Suprapubic skin (tissue), 4 donors: ENCODE measurements at places on chromosomes 11 and 22.

- DNase-seq, result no peak
Observed at GRCh38 chr11:34175284-34176019, 70.0 kb downstream of the NAT10 start.

DNA sequence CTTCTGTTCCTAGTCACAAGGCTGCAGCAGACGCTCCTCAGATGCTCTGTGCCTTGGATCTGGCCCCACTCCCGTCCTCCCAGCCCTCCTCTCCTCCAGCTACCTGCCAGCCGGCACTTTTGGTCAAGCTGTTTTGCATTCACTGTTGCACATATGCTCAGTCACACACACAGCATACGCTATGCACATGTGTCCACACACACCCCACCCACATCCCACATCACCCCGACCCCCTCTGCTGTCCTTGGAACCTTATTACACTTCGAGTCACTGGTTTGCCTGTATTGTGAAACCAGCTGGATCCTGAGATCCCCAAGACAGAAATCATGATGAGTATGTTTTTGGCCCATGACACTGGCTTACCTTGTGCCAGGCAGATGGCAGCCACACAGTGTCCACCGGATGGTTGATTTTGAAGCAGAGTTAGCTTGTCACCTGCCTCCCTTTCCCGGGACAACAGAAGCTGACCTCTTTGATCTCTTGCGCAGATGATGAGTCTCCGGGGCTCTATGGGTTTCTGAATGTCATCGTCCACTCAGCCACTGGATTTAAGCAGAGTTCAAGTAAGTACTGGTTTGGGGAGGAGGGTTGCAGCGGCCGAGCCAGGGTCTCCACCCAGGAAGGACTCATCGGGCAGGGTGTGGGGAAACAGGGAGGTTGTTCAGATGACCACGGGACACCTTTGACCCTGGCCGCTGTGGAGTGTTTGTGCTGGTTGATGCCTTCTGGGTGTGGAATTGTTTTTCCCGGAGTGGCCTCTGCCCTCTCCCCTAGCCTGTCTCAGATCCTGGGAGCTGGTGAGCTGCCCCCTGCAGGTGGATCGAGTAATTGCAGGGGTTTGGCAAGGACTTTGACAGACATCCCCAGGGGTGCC, 109.8 kb downstream of the BCR start:
- DNase-seq, result no peak

DNA sequence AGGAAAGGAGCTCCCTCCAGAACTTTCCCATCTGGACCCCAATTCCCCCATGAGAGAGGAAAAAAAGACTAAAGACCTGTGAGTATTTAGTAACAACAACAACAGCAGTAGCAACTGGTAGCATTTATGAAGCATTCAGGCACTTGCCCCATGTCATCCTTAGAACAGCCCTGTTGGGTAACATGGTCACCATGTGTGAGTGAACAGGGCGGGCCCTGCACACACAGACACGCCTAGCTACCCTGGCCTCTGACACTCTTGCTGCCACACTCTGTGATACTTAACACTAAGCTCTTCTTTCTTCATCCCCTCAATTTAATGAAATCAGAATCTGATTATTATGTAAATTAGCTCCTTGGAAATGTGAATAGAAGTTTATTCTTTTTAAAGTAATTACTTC, 26.1 kb upstream of the SLC25A18 start:
- DNase-seq, result no peak

- DNase-seq, result no peak
Observed at GRCh38 chr11:22130462-22131053, 62.3 kb upstream of the ANO5 start.

GRCh38 chr11:120837696-120838095, 186.2 kb upstream of the TBCEL start:
- no peak for DNase-seq

- DNase-seq, result no peak
Observed at GRCh38 chr11:128301756-128302155, 285.6 kb downstream of the ETS1 start.

DNA sequence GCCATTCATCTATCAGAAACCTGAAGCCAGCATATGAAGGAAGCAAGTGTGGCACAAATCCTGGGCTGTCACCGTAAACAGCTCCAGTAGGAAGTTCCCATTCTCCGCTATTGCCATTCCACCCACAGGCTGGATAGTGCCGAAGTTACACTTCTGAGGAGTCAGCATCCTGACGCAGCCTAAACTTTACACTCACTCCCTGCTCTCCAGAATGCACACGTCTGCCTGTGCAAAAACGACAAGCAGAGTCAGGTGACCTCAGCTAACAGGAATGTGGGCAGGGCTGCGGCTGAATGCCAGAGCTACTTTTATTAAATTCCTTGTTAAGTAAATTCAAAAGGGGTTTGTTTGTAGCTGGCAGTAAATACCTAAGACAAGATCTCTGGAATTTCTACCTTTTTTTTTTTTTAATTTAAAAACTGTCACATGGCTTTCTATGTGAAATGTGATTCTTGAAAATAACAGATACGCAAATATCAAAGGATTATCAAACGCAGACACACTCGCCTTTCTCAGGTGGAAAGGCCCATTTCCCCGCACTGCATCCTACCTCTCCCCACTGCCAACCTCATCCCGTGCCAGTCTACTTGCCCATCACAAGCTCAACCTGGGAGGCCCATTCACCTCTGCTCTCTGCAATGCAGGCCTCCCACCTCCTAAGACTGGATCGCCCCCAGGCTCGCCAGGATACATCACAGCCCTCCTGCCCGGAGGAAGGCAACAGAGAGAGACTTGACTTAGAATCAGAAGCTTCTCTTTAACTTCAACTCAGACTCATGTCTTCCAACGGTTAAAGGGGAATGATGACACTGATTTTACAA, 33.5 kb downstream of the NFRKB start:
- no peak for DNase-seq

- DNase-seq, result no peak
Observed at GRCh38 chr22:24156141-24156912, 25.0 kb upstream of the SUSD2 start.

- no peak for DNase-seq
Observed at GRCh38 chr11:46337626-46338345, 9.5 kb upstream of the DGKZ start.

DNA sequence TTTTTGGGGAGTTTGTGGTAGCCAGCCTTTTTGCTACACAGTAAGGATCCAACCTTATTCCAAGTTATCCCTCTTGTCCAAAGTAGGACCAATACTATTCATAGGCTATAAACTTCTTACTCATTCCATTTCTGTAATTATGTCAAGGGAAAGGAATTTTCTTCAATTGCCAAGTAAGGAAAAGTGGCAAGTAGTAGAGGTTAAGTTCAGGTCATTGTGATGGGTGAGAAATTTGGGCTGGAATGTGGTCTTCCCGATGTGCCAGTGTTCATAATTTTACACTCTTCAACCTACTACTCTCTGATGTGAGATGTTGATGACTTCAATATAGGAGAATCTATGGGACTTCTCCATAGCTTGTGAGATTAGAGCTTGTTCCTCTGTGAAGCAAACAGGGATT, 648.8 kb downstream of the METTL15 start:
- DNase-seq, result no peak

DNA sequence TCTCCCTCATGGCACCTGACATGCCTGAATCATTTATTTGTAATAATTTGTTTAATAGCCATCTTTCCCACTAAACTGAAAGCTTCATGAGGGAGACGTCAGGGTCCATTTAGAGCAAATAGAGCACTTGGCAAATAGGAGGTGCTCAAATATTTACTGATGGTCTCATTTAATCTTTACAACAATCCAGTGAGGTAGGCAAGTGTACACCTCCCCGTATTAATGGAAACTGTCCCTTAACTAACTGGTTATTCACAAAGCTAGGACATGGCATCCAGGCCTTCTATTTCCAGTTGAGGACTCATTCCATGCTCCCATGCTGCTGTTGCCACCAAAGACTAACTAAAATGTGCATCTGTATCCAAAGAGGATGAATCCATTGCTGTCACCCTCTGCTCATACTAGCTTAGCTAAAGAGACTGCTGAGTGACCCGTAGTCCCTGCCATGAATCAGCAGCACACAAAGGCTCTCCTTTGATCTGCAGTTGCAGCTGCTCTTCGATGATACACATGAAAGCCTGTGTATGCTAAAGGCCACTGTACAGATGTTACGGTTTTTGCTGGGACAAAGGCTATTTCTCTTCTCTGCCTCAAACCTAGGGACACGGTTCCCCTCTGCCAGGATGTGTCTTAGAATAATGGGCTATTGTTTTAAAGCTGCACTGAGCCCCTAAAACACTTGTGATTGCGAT, 82.6 kb downstream of the RAB30 start:
- DNase-seq, result no peak

DNA sequence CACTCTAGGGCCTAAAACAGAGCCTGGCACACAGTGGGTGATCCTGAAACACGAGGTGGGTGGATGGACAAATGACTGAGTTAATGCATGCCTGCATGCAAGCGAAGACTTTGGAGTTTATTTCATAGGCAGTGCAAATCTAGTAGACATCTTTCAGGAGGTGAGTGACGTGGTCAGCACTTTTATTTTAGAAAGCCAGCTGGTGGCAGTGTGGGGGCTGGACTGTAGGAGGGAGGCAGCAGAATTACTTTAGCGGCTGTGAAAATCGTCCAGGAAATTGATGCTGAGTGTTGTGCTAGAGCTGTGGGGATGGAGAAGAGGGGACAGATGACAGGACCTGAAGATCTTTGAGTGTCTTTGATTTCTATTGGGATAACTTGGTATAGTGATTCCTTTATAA, 47.1 kb downstream of the BMAL1 start:
- no peak for DNase-seq

GRCh38 chr11:115706626-115707135, 202.5 kb upstream of the CADM1 start:
- no peak for DNase-seq

GRCh38 chr11:126408901-126409619, 53.6 kb downstream of the ST3GAL4 start:
- DNase-seq, result no peak

DNA sequence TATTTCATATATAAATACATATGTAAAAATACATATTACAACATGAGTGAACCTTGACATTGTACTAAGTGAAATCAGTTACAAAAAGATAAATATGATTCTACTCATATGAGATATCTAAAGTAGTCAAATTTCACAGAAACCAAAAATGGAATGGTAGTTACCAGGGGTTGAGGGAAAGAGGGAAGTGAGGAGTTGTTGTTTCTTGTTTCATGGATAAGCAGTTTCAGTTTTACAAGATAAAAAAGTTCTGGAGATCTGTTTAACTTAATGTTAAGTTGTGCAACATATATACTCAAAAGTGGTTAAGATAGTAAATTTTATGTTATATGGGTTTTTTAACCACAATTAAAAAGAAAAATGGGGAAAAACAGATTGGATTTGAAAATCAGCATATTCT, 107.7 kb downstream of the ELP4 start:
- DNase-seq, result no peak

DNA sequence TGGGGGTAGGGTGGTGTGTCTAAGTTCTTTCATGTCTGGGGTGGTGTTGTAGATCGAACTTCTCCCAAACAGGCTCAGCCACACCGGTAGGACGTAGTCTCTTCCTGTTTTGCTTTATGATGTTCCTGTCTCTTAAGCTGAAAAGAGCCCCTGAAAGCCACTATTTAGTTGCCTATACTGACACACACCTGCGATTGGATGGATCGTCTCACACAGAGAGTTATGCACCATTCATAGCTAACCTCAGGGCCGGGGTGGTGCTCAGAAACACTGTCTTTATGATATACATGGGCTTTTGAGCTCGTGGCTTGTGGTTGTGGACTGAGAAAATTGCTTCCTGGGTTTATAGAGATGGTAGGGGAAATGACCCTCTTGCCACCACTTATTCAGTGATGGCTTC, 137.6 kb downstream of the TEAD1 start:
- DNase-seq, result no peak

DNA sequence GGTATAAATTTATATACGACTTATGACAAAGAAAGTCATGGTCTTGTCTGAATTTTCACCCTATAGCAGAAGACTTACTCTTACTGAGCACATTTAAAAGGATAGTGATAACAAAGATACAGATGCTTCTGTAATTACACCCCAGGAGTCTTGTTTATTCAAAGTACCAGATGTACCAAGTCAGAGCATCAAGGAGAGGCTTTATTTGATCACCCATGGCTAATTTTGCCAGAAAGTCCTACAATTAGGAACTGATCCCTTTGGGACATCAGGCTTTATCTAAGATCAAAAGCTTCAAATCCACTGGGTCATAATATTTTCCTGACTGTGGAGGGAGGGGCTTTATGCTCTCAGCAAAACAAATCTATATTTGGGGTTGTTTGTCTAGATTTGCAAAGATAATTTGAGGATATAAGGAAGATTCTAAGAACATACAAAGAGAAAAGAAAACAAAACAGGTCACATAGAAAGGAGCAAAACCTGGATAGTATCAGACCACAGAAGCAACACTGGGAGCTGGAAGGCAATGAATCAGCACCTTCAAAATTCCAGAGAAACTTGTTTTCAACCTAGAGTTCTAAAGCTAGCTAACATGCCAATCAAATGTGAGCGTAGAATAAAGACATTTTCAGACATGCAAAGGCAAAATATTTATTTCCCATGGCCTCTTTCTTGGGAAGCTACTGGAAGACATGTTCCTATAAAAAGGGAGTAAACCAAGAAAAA, 124.8 kb upstream of the CSNK2A3 start:
- DNase-seq, result no peak

GRCh38 chr11:68843052-68843561, 1.4 kb upstream of the CPT1A start:
- DNase-seq, result no peak

DNA sequence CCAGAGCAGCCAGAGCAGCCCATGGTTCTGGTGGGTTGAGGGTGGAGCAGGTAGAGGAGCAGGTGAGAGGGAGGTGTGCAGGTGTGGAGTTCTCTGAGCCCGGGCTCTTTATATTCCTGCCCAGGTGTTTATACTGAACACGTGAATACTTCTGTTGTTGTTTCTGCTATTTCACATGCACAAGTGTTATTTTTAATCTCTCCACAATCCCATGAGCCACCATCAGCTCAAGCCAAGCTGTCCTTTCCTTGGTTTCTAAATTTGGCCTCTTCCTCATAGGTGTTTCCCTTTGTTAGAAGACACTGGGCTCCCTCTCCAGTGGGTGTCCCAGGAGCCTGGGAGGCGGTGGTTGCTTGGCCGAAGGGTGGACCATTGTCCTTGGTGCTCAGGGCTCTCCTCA, at the start of gene KRTAP5-3:
TSS of gene KRTAP5-3 (minus strand) at position 101 of the 400 bp plus-strand sequence. CDS start at position 23, 78 bp downstream.
- DNase-seq, result no peak

DNA sequence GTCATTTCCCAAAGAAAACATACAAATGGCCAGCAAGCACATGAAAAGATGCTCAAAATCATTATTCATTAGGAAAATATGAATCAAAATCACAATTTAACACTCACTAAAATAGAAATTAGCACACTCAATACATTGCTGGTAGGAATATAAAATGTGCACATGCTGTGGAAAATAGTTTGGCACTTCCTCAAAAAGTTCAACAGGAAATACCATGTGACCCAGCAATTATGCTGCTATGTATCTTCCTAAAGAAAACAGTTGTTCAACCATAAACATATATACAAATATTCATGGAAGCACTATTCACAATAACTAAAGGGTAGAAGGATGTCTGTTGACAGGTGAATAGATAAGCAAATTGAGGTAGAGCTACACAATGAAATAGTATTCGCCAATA, 187.3 kb upstream of the SOX6 start:
- DNase-seq, result no peak

GRCh38 chr22:17892376-17892775, 118.1 kb upstream of the BID start:
- no peak for DNase-seq
